ENCODE measurements at places on chromosomes 16 and 17.

GRCh38 chr17:32725697-32726096 lies 151.2 kb downstream of the MYO1D start:
- no peak for DNase-seq

GRCh38 chr16:9449597-9449996 lies 358.2 kb downstream of the HAPSTR1 start:
- no peak for DNase-seq

- no peak for DNase-seq
Measured at GRCh38 chr17:63347475-63347874, 98.6 kb downstream of the CYB561 start.

DNA sequence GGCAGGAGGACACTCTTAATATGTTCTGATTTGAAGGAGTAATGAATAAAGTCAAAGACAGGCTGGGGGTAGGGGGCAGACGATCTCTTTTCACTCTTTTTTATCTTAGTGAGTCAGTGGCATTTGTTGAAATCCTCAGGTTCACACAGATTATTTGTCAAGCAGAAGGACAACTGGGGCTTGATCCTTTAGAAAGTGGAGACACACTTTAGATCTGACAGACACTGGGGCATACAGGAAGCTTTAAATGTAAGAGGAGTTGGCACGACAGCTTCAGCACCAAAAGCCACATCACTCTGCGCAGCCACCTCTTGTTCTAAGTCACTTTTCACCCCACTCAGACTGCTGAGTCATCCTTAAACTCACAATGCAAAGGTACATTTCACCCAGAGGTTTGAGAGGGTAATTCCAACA lies 121.5 kb downstream of the STXBP4 start:
- DNase-seq, result peak; percentile 85

DNA sequence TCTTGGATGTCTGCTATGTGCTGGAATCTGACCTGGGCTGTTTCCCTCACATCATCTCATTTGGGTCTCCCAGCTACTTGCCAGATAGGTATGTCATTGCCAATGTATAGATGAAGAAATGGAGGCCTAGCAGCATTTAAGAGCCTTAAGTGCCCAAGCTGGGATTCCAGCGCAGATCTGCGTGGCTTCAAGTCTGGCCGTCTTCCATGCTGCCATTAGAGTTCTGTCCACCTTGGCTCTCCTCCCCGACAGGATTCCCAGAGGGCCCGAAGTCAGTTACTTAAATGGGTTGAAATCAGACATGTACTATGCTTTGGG lies 33.0 kb upstream of the CCR7 start:
- DNase-seq, result no peak

GRCh38 chr17:15913826-15914225 lies 31.1 kb upstream of the ADORA2B start:
- DNase-seq, result no peak

- DNase-seq, result peak; percentile 87
Measured at GRCh38 chr16:23640931-23641765, at the start of the genes DCTN5 and PALB2. TSS of gene DCTN5 (plus strand) at chr16:23641466. CDS start at chr16:23641543, 77 bp downstream. TSS of gene PALB2 (minus strand) at chr16:23641310. CDS start at chr16:23641157, 153 bp downstream.

DNA sequence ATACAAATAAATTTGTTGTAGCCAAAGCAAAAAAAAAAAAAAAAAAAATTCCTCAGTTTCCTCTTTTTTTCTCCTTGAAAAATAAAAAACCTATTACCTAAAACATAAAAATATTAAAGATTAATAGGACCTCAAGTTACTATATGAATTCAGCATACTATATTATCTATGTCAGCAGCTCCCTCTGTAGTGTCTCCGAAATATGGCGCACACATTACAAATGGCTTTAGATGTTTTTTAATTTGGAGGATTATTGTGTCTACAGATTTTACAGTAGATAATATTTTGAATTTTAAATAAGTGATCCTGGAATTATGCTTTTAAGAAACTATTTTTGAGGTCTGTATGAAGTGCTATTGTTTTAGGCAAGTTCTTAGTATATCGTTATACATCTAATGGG lies 94.4 kb downstream of the NLK start:
- DNase-seq, result no peak

DNA sequence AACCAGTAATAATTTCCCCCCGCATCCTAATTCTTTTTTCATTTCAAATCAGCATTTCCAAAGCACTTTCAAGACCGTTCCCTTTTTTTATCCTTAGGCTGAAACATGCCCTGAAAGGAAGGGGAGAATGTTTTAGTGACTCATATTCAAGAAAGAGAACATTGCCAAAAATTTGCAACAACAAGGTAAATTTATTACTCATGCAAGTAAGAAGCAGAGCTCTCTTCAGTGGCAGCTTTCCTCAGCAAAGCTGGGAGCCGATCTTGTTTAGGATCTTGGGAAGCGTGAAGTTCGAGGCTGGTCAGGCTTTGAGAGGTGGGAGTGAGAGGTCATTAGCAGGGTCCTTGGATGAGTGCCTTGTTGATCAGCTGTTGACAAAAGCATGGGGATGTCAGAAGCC lies 129.5 kb downstream of the PRKCA start:
- no peak for DNase-seq

DNA sequence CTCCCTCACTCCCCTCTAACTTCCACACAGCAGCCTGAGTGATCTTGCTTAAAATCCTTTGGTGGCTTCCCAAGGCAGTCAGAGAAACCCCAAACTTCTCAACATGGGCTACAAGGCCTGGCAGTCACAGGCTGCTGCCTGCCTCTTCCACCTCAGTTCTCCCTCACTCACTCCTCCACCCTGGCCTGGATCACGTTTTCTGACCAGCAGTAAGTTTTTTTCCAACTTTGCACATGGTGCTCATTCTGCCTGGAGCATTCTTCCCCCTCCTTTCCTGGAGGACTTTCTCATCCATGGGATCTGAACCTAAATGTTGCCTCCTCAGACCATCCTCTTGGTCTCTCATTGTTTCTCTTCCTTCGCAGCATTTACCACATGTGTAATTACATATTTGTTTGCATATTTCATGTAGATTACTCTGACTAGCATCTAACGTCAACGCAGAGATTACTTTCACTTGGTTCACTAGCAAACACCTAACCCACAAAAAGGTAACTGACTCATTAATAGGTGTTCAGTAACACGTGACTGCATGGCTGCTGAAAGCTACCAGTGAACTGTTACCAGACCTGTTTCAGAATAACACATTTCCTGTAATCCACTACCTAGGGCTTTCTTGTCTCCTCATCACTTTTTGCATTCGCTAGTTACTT lies 17.1 kb downstream of the GNA13 start:
- DNase-seq, result peak; percentile 90

DNA sequence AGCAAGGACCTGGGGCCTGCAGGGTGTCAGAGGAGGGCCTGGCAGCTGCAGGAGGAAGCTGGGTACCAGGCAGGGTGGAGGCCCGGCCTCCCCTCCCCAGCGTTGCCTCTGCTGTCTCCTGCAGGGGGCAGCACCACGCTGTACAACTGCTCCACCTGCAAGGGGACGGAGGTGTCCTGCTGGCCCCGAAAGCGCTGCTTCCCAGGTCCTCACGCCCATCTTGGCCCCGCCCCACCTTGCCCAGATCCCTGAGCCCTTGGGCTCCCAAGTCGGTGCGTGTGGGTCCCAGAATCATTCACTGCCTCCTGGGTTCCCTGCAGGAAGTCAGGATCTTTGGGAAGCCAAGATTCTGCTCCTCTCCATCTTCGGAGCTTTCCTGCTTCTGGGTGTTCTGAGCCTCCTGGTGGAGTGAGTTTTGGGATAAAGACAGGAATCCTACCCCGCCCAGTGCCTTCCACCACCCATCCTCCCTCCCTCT lies 1.2 kb downstream of the TMEM95 start:
- peak; percentile 82 for DNase-seq

- no peak for DNase-seq
Measured at GRCh38 chr16:6493555-6493954, 839.1 kb upstream of the RBFOX1 start.

DNA sequence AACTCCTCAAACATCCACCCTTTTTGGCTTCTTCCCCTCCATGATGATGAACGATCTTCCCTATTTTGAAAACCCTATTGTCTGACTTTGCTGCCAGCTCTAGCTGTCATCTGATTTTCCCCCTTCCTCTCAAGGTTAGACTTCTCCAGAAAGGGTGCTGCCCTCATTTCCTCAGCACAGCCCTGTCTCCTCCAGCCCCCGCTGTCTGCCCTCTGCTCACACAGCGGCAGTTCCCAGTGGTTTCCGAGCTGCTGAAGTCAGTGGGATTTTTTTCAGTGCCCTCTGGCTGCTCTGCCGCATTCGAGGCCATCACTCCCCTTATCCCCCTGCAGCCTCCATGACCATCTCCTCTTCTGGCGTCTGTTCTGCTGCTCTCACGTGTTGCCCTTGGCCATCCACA lies 26.6 kb upstream of the C17orf107 start:
- DNase-seq, result no peak

- DNase-seq, result peak; percentile 10
Measured at GRCh38 chr17:38333635-38334295, 10.0 kb downstream of the GPR179 start.

DNA sequence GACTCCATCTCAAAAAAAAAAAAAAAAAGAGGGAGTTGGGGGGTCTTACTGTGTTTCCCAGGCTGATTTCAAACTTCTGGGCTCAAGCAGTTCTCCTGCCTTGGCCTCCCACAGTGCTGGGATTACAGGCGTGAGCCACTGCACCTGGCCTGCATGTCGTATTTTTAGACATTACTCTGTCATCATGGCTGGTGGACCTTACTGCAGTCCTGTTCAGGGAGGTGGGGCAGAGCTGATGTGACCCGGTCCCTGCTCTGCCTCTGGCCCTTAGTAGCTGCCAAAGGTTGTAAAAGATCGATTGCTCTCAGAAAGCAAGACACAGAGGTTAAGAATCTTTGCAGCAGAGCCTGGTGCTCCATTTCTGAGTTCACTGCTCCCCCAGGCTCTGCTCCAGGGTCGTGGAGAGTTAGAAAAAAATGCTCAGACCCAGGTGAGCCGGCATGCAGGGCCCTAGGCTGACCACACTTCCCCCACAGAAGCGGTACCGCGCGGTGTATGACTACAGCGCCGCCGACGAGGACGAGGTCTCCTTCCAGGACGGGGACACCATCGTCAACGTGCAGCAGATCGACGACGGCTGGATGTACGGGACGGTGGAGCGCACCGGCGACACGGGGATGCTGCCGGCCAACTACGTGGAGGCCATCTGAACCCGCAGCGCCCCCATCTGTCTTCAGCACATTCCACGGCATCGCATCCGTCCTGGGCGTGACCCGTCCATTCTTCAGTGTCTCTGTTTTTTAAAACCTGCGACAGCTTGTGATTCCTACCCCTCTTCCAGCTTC lies 7.1 kb upstream of the LASP1NB start:
- DNase-seq, result no peak

GRCh38 chr16:3143598-3144320 lies 8.9 kb downstream of the ZNF213 start:
- DNase-seq, result no peak

- DNase-seq, result no peak
Measured at GRCh38 chr17:64252831-64253230, 10.2 kb downstream of the TEX2 start.

DNA sequence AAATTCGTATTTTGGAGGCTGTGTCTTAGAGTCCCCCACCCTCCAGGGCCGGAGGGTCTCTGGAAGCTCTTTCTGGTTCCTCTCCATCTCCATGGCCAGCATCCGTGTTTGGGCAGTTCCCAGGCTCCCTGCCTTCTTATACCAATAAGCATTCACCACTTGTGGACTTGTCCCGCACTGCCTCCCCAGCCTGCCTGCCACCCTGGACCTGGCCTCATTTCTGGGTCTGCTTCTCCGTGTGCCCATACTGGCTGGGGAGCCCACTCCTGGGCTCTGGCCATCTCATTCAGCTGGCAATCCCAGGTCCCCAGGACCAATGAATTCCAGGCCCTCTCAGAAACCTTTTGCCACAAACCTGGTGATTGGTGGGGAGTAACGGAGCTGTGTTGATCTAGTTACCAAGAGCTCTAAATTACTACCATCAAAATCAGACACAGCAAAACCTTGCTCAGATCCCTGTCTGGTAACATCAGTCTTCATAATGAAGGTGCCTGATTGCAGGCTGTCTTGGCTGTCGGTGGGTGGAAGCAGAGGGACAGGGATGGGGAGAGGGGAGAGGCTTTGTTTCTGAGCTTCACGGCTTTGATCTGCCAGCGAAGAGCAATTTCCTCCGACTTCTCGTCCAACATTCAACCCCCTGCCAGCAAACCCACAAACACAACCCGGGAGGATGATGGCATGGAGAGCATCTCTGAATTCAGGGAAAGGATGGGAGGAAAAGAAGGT lies 27.7 kb upstream of the CRHR1 start:
- DNase-seq, result no peak

DNA sequence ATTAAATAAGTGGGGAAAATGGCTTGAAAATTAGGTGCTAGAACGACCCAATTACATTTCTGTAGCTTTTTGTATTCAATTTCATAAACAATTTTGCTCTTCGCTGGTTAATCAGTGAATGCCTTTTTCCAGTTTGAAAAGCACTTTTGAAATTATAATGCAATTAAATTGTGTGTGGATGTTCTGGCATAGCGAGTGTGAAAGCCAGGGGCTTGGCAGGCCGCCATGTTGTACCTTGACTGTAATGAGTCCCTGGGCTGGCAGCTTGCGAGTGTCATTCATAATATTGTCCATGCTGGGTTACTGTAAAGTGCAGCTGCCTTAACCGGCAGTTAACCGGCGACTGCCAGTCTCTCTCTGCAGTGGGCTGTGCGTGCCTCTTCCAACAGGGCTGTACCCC lies 177.8 kb downstream of the CCDC182 start:
- DNase-seq, result no peak

DNA sequence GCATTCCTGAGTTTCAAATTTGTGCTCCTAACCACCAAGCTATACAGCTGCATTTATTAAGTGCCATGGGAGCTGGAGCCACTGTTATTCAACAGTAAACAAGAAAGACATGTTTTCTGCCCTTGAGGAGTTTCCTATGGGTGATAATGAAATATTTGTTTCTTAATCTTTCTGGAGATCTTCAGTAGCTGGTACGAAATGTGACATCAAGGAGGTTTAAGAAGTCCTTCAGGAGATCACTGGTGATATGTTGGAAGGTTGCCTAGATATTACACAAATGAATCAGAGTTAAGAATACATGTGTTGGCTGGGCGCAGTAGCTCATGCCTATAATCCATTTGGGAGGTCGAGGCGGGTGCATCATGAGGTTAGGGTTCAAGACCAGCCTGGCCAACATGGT lies 14.9 kb downstream of the RHOT1 start:
- DNase-seq, result no peak

DNA sequence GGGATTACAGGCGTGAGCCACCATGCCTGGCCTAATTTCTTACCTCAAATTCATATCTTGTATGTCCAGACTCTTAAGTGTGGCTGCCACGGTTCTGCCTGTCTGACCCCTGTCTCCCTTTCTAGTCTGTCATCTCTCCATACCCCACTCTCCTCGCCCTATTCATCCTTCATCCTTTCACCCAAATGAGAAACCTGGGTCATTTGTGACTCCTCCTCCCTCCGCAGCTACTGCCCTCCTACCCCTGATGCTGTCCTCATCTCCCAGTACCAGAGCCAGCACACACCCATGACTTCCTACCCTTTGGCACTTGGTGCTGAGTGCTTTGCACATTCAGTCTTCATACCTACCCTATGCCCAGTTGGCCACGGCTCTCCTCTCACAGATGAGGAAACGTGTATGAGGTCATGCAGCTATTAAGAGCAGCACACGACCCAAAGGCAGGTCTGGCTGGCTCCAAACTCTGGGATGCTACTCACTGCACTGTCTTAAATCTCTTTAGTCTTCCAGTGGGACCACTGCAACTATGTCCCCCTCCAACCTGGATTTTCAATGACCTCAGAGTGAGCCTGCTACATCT lies 1.6 kb downstream of the SPATA32 start:
- DNase-seq, result no peak

- DNase-seq, result no peak
Measured at GRCh38 chr16:77331802-77332586, 102.8 kb downstream of the ADAMTS18 start.

- no peak for DNase-seq
Measured at GRCh38 chr17:63820963-63821561, 6.2 kb upstream of the PSMC5 start.

All from CD4-positive, alpha-beta T cell treated with Interleukin-4 for 4 hours (primary cell).